Right renal cortex interstitium (tissue), 3 donors: ENCODE measurements at places on chromosomes 11 and 22.

- no peak for DNase-seq
These were observed 35.4 kb downstream of the NXPE2 start for GRCh38 chr11:114713756-114714155.

GRCh38 chr11:106403751-106404150, 326.3 kb downstream of the AASDHPPT start:
- no peak for DNase-seq

DNA sequence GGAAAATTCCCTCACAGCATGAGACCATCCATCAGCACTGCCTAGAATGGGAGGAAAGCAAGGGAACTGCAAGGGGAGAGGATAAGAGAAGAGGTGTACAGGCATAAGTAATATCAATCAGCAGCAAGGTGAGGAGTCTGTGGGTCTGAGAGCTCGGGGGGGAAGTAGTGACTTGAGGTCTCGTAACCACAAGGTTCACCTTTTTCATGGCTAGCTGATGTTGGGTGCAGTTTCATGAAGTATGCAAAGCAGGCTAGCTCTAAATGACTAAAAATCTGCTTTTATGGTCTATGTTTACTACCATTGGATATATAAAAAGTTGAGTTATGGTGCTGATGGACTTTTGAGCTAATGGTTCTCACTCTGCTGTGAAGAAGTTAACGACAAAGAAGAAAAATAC, 35.8 kb downstream of the OR4C6 start:
- DNase-seq = no peak

GRCh38 chr11:82794490-82794889, 60.8 kb upstream of the FAM181B start:
- no peak for DNase-seq

DNA sequence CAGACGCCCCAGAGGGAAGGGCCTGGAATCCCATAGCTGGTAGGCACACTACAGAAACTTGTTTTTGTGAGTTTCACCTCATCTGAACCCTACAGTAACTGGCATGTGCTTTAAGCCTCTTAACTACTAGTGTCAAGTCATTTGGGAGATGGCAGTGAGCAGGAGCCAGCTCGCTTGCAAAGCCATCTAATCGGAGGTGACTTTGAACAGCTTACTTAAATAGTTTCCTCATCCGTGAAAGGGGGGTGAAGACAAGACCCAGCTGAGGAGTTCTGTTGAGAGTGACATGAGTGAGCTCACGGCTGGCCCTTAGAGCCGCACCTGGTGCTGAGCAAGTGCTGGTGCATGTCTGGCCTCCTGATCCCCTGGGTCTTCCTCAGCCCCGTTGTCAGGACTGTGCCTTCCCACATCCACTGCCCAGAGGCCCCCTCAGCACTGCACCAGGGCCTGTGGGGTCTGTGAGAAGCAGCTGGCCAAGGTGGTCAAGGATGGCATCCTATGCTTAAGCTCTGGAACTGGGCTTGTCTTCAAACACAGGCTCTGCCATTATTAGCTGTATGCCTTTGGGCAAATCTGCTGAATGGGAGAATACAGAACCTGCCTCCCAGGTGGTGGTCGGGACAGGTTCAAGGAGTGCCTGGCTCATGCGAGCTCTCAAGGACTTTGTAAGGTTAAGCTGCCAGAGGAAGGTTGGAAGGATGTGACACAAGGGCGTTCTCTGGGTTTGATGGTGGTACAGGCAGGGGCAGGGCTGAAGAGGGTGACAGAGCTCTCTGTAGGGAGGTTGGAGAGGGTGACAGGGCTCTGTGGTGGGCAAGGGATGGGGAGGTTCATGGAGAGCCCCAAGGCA, 27.3 kb downstream of the INCENP start:
- DNase-seq = no peak

DNA sequence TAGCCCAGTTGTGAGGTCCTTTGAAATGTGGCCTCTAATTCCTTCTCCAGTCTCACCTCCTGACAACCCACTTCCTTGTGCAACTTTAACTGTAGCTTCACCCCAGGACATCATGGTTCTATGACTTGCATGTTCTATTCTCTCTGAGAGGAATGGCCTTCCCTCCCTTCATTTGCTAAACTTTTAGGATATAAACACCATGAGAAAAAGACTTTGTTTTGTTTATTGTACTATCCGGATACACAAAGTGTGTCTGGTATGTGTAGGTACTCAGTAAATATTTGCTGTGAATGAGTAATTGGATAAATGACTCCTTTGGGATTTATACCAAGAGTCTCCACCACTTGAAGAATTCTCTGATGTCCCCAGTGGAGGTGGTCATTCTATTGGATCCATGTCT, 547.6 kb downstream of the INSC start:
- no peak for DNase-seq

DNA sequence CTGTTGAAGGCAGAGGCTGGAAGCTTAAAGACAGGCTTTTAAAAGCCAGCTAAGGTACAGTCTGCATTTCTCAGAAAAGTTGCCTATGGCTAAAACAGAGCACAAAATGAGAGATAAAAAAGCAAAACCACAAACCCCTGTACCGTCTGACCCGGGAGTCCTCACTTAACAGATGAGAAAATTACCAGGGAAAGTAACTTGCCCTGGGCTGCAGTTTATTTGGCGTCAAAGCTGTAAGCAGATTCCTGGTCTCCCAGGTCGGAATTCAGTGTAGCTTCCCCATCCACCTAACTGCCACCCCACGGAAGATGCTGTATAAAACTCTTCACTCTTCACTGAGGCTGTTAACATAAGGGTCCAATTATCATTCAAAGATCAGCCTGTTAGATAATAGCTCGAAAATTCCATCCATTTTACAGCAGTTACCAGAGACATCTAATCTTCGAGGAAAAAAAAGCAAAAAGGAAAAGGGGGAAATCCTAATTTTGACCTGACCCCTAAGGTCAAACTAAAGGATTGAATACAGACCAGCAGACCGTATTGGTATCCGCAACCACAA, 1.5 kb downstream of the TCF20 start:
- no peak for DNase-seq

- DNase-seq = no peak
These were observed 5.0 kb downstream of the NTM start for GRCh38 chr11:131375421-131375820.

- peak; percentile 53 for DNase-seq
These were observed 20.8 kb downstream of the DGCR6L start for GRCh38 chr22:20298803-20299745.

- DNase-seq = no peak
These were observed 85.9 kb downstream of the WNT7B start for GRCh38 chr22:45891021-45891421.

GRCh38 chr11:56543157-56543556, at the start of gene OR5M11:
Gene OR5M11, minus strand, starts transcription at chr11:56543257. Its CDS starts 0 bp downstream, at chr11:56543257.
- DNase-seq = no peak

DNA sequence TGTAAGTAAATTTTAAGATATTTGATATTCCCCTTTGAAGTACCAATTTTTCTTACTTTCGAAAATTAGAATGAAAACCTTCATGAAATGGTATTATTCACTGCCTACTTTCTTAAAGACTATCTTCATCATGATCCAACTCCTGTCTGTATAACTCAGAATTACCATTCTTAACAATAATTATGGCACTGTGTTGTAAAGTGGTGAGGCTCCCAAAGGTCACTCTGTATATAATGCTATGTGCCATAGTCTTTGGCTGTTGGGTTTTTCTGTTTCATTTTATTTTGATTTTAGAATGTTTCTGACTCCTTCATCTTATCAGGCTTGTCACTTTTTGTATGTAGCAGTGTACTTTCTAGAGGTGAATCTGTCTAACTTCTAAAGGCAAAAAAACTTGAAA, 52.4 kb downstream of the MAML2 start:
- DNase-seq = no peak

- DNase-seq = no peak
These were observed 19.8 kb downstream of the MMP27 start for GRCh38 chr11:102685754-102686153.

- no peak for DNase-seq
These were observed 13.3 kb downstream of the ARHGAP1 start for GRCh38 chr11:46686886-46687795.

- DNase-seq = no peak
These were observed 18.3 kb downstream of the SUN2 start for GRCh38 chr22:38737302-38738060.

- DNase-seq = no peak
These were observed 155.4 kb upstream of the ANO5 start for GRCh38 chr11:22037505-22037904.

DNA sequence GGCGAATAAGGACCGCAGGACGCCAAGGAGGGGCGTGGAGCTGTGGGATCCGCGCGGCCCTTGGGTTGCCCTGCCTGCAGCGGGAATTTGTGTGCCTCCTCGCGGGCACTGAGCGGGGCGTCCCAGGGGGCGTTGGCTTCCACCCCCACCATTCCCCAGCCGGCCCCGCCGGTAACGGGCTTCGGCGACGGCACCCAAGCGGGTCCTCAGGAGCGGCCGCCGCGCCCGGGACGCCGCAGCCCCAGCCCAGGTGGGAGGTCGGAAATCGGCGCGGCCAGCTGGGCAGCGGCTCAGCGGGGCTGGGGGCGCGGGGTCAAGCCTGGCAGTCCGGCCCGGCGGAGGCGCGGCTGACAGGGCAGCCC, 320 bp downstream of the CLTCL1 start:
- no peak for DNase-seq

DNA sequence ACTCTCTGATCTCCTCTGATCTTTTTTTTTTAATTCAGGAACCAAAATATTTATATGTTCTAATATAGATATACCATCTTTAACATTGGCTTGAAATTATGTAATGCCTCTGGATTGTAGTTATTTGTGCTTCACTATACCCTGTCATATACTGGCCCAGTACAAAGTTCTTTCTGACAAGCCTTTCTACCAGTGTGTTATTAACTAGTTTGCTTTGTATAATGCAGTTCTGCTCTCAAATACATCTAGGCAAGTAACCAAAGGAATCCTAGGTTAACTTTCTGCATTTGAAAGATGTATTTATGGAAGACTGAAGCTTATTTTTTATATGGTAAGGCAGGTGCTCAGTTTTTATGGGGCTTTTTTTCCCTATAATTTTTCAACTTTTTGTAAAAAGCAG, 36.1 kb downstream of the ARHGEF12 start:
- no peak for DNase-seq

- DNase-seq = no peak
These were observed 1.0 kb downstream of the FUT4 start for GRCh38 chr11:94544646-94545263.

DNA sequence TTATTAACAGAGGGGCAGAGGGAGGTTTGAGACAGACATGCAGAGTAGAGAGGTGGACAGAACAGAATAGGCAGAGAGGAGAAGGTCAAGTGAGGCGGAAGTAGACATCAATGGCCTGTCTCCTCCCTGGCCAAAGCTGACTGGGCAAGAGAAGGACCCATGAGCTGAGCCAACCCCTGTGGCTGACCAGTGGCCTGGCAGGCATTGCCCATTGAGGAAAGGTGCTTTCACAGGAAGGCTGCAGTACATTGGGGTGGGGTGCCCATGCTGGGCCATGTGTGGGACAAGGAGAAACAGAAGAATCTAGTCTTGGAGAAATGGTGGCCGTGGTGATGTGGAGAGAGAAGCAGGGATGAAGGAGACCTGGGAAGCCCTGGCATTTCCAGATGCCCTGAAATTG, 76.0 kb downstream of the MYEOV start:
- no peak for DNase-seq

- DNase-seq = no peak
These were observed 40.9 kb downstream of the EXT2 start for GRCh38 chr11:44136176-44136945.

DNA sequence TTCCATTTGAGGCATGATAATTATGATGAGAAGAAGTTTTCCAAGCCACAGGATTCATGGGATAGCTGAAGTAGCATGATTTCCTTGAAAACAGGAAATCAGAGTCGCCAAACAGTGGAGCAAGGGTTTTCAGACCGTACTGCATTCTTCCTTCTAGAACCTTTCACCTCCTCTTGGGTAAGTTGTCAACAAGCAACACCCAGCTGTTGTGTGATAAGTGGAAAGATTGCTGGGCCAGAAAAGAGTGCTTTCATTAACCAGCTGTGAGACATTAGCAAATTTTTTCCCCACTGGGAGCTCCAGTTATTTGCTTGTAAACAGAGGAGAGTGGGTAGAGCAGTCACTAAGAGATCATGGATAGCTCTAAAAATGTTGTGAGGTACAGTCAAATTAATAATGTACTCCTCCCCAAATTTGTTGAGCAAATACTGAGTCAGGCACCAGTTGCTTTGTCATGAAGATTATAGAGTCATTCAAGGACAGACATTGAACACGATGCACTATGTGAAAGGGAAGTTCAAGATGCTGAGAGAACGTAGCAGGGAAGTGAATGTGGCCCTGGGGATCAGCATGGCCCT, 11.7 kb upstream of the MPEG1 start:
- no peak for DNase-seq

GRCh38 chr11:134452026-134452837, 40.2 kb upstream of the B3GAT1 start:
- no peak for DNase-seq

- DNase-seq = no peak
These were observed 82.6 kb downstream of the MICAL3 start for GRCh38 chr22:17941471-17942406.

GRCh38 chr11:123282597-123282996, 87.5 kb upstream of the CLMP start:
- no peak for DNase-seq

- no peak for DNase-seq
These were observed 19.9 kb upstream of the ME3 start for GRCh38 chr11:86692317-86692716.

DNA sequence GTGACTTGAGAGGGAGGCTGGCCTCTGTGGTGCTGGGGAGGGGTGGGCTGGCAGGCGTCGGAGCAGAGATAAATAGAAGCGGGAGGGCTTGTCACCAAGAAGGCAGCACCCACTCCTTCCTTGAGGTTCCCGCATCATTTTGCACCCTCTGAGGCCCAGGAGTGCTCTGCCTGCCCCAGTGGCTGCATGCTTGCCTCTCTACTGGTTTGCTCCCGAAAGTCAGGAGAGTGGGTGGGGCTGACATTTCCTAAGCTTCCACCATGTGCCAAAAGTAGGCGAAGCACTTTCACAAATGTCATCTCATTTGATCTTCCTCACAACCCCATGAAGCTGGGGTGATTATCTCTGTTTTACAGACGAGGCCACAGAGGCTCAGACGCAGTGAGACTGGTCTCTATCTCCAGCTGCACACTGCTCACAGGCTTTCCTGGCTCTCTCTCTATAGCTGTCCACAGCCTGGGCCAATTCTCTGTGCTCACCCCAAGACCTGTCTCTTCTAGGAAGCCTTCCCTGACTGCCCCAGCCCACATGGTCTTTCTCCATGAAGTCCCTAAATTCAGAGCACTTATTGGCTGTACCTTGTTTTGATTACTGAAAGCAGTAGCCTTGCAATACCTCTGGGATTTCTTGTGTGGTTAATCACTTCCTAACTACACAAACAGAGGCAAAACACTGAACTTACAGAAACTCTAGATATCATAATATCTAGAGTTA, 2.6 kb upstream of the UCP3 start:
- DNase-seq = no peak

DNA sequence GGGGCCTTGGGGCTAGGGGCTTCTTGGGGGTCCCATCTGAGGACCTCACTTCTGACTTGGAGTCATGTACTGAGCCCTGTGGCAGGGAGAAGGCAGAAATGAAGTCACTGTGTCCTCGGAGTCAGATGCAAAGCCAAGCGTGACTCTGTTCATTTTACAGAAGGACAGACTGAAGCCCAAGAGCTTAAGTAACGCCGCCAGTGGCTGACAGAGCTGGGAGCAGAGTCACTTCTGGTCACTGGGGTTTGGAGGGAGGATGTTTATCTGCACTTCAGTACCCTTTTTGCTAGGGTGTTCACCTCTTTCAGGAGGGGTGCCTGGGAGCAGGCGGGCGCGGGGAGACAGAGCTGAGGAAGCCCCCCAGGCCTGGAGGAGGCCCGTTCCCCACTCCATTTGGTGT, 10.7 kb downstream of the CD6 start:
- DNase-seq = no peak
